ENCODE measurements at places on chromosomes 16 and 17. TPM values are rescaled to one million over a fixed set of nuclear protein-coding genes. Genes with fewer than 3 reads are reported as not detected.

LPO gene
- not detected for total RNA-seq

NHLRC4 gene
- not detected for total RNA-seq

LGALS3BP gene
- total RNA-seq: 127 TPM

MT2A gene
- 160 TPM for total RNA-seq

MT1A gene
- total RNA-seq: 1.1 TPM

UTS2R gene
- total RNA-seq: not detected

TMEM238L gene
- total RNA-seq: not detected

TXNL4B gene
- total RNA-seq: 8.7 TPM

GRCh38 chr16:57970970-57971369, at the start of gene CNGB1:
CNGB1 (minus strand) TSS chr16:57971128; CDS start chr16:57967286, 3,842 bp downstream.
- no peak within 1 kb of the TSS for H3K27ac ChIP-seq
- H3K27me3 ChIP-seq: peaks cover 23% of the 10 kb centered on the region
- no peak for DNase-seq
- no peaks in the 10 kb centered on the region for H3K36me3 ChIP-seq
- H3K4me1 ChIP-seq: no peaks in the 10 kb centered on the region
- no peak within 1 kb of the TSS for H3K4me3 ChIP-seq

DNA sequence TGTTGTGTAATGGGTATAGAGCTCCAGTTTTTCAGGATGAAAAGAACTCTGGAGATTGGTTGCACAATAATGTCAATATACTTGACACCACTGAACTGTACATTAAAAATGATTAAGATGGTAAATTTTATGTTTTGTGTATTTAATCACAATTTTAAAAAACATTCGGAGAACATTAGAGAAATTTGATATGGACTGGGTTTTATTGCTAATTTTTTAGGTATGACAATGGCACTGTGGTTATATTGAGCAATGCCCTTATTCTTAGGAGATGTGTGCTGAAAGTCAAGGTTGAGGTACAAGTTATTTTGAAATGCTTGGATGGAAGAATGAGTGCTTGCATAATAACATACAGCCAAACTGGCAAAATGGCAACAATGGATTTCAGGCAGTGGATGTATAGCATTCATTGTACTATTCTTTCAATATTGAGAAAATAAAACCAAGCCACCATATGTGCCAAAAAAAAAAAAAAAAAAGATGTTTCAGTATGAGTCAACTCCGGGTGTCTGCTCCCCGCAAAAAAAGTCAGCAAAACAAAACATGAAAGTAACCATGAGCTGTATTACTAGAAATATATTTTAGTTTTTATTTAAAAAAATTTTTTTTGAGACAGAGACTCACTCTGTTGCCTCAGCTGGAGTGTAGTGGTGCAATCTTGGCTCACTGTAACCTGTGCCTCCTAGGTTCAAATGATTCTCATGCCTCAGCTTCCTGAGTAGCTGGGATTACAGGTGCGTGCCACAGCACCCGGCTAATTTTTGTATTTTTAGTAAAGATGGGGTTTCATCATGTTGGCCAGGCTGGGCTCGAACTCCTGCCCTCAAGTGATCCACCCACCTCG, 19.8 kb downstream of the HOXB1 start:
- no peak for DNase-seq
- no peak overlapping the region for H3K4me3 ChIP-seq
- H3K27ac ChIP-seq: no peak overlapping the region
- no peaks in the 10 kb centered on the region for H3K4me1 ChIP-seq
- H3K27me3 ChIP-seq: peaks cover 35% of the 10 kb centered on the region

DNA sequence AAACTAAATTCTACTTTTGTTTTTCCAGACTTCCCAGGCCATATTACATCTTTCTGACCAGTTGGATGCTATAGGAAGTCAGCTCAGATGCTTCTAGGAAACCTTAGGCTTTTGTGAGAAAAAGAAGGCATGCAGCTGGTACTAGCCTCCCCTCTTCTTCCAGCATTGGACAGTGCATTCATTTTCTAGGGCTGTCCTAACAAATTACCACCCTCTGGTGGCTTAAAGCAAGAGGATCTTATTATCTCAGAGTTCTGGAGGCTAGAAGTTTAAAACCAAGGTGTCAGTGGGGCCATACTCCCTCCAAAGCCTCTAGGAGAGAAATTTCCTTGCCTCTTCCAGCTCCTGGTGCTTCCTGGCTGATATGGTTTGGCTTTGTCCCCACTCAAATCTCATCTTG, 467.8 kb downstream of the SLC39A11 start:
- H3K27ac ChIP-seq: no peak overlapping the region
- H3K27me3 ChIP-seq: peaks cover 18% of the 10 kb centered on the region
- H3K36me3 ChIP-seq: peaks cover 4% of the 10 kb centered on the region
- no peaks in the 10 kb centered on the region for H3K4me1 ChIP-seq
- no peak for DNase-seq

- no peaks in the 10 kb centered on the region for H3K27me3 ChIP-seq
- H3K27ac ChIP-seq: no peak overlapping the region
- H3K36me3 ChIP-seq: no peaks in the 10 kb centered on the region
- H3K4me3 ChIP-seq: no peak overlapping the region
- DNase-seq: peak; percentile 81
Measured at GRCh38 chr17:81380666-81381518, 14.4 kb upstream of the BAHCC1 start.

Data from chondrocyte (in vitro differentiated cells).